Bone marrow (tissue), 2 donors: ENCODE measurements at places on chromosomes 6 and 20.
A peak's percentile ranks its signal among the peaks of the same experiment; 100 is the strongest.

GRCh38 chr20:44780226-44780625, 30.1 kb downstream of the RIMS4 start:
- no peak for DNase-seq

GRCh38 chr6:5706124-5707033, 300.3 kb downstream of the NRN1 start:
- DNase-seq = no peak

- DNase-seq = no peak
Observed at GRCh38 chr6:622462-622861, 34.4 kb downstream of the HUS1B start.

- peak; percentile 43 for DNase-seq
Observed at GRCh38 chr6:25302677-25303128, 23.5 kb downstream of the CARMIL1 start.

GRCh38 chr20:44637042-44637441, 14.5 kb downstream of the ADA start:
- DNase-seq = no peak

- DNase-seq = no peak
Observed at GRCh38 chr6:81734500-81735150, 17.9 kb downstream of the TENT5A start.

GRCh38 chr6:168157272-168158212, 78.5 kb upstream of the FRMD1 start:
- DNase-seq = no peak

- no peak for DNase-seq
Observed at GRCh38 chr6:135329851-135330803, 149.0 kb downstream of the MYB start.

- no peak for DNase-seq
Observed at GRCh38 chr6:21050935-21051334, 516.7 kb downstream of the CDKAL1 start.

GRCh38 chr6:81792826-81793225, 40.3 kb upstream of the TENT5A start:
- DNase-seq = no peak

DNA sequence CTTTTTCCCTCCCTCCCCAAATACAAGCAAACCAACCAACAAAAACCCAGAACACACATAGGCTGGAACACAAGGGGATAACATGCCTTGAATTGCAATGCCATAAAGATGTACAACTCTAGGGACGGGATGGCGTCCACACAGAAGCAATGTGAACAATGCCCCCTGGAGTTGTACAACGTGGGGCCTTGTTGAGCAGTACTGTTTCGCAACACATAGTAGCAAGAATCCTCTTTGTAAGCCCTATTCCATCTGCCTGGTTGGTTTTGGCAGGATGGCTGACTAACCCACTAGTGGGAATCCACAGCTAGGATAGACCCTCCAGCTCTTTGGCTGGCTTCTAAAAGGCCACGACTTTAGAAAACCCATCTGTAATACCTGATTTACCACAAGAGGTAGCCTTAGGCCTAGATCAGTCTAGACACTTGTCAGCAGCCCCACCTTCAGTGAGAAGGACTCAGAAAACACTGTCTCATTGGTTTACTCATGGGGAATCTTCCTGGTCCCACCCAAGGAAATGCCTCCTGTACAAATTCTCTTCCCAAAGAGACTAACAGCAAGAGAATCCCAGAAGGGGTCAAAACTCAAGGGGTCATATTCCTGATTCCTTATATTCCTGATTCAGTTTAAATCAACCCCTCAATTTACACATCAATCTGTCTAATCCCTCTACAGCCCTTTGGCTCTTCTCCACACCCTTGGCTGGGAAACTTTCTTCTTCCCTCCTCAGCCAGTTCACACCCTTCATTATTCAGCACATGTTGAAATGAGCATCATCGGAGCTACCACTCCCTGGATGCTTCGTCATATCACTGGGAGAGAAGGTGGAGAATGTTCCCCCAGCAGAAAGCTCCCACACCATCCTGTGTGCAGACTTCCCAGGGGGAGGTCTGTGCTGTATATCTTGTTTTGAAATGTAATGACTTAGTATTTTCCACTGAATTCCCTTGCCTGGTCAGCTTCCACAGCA, 622.4 kb upstream of the FLRT3 start:
- DNase-seq = no peak

DNA sequence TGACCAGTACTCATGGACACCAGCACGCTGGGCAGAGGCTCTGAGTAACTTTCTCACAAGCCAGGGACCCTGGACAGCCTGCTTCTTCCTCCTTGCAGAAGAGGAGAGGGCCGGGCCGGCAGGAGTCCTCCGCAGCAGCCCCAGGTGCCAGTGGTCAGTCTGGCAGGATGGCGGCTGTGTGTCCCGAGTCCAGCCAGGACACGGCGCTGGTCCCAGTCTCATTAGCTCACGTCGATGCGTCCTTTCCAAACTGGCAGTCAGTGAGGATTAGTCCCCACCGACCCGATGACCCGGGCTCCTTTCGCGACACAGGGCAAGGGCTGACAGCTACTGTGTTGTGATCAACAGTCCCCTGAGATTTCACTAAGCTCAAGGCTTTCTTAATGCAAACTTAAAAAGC, 267.0 kb downstream of the TAF4 start:
- no peak for DNase-seq

- no peak for DNase-seq
Observed at GRCh38 chr6:117933471-117933870, 26.4 kb downstream of the SLC35F1 start.

GRCh38 chr6:50820869-50821264, 2.2 kb downstream of the TFAP2B start:
- DNase-seq = no peak

DNA sequence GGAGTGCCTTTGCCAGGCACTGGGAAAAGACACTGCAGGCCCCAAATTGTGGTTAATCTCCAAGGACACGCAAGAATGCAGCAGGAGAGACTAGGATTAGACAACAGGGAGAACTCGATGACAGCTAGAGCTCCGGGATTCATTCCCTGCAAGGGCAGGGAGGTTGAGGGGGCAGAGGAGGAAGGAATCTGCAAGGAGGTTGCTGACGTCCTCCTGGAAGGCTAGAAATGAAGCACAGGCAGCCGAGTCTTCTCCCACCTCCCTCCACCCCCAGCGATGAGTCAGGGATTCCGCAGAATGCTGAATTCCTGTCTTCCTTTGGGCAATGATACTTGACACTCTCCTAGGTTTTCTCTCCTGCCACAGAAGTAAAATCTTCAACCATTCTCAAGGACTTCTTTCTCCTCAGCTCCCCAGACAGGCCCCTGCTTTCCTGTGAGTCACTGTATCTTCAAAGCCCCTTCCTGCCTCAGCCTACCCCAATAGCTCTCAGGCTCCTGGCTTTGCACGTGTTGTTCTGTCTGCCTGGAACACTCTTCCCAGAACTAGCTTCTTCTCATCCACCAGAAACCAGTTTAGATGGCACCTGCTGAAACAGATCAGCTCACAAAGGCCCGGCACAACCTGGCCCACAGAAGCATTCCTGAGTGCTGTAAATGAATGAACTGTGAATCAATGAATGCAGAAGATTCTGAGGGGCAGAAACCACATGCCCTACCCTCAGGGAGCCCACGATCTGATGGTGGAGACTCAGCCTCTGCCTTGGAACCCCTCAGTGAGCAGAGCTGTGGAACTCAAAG, 85.6 kb downstream of the MRPL14 start:
- DNase-seq = peak; percentile 73

GRCh38 chr6:28988536-28989311, 16.4 kb downstream of the ZNF311 start:
- no peak for DNase-seq

DNA sequence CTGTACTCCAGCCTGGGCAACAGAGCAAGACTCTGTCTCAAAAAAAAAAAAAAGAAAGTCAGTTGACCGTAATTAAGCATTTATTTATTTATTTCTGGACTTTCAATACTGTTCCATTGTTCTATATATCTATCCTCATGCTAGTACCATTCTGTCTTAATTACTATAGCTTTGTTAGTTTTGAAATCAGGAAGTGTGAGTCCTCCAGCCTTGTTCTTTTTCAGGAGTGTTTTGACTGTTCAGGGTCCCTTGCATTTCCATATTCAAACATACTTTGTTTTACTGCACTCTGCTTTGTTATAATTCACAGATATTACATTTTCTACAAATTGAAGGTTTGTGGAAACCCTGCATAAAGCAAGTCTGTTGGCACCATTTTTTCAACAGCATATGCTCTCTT, 36.7 kb upstream of the ASXL1 start:
- DNase-seq = no peak

- DNase-seq = no peak
Observed at GRCh38 chr6:94902974-94903628, 674.2 kb upstream of the MANEA start.
